ENCODE measurements at places on chromosomes 16 and 17.

- DNase-seq: no peak
Measured at GRCh38 chr17:58617563-58617962, 74.3 kb downstream of the TEX14 start.

GRCh38 chr16:55154956-55155355 is 169.0 kb upstream of the IRX6 start:
- DNase-seq: no peak

DNA sequence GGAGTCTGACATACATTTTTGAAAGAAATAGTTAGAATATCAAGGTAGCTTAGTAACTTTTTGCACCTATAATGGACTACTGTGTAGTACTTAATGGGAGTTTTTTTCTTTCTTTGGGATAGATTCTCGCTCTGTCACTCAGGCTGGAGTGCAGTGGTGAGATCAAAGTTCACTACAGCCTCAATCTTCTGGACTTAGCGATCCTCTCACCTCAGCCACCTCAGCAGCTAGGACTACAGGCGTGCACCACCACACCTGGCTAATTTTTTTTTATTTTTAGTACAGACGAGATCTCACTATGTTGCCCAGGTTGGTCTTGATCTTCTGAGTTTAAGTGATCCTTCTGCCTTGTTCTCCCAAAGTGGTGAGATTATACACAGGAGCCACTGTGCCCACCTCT is 9.5 kb downstream of the TAOK1 start:
- DNase-seq: no peak

DNA sequence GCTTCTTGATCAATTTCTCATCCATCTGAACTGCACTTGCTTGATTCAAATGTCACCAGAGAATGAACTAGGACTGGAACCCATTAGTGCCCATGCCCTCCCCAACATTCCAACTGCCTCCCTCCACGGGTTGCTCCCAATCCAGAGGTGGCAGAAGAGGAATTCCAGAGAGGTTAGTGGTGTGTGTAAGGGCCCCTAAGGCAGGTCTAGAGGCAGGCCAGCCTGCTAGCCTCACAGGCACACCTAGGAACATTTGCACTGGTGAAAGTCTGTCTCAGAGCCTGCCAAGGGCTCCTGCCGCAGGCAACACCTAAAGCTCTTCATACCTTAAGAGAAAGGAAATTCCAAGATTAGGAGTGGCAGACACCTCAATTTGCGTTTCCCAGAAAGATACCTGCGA is 21.2 kb upstream of the CMTM4 start:
- no peak for DNase-seq

- DNase-seq: no peak
Measured at GRCh38 chr17:61468263-61468907, 16.2 kb downstream of the TBX4 start.

DNA sequence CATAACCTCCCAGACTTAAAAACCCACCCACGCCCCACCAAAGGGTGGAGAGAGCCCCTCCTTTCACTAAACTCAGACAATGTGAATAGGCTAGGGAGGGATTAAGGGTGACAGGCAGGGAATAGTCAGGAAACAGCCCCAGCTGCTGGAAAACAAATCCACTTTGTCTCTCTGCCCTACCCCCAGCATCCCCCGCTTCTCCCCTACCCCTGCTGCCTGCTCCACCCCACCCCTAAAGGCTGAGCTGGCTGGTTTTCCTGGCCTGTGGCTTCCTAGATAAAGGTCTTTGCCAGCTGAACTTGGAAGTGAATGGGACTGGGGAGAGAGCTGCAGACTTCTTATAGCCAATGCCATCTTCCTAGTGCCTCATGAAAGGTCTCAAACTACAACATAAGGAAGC is 15.0 kb downstream of the CAVIN1 start:
- DNase-seq: no peak

DNA sequence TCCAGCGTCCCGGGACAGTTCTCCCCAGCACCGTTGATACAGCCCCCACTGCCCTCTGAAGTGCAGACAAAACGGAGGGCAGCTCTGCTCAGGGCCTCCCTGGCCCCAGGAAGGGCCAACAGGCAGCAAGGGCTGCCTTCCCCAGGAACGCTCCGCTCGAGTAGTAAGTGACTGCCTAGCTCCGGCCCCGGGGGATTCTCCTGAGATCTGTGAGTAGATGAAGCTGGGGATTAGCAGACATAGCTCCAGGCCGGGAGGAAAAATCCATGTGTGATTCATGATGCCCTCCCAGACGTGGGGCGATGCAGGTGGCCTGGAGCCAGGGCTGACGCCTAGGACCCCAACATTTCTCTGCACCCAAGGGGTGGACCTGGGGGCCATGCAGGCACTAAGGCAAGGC is 85.3 kb downstream of the ENGASE start:
- no peak for DNase-seq

DNA sequence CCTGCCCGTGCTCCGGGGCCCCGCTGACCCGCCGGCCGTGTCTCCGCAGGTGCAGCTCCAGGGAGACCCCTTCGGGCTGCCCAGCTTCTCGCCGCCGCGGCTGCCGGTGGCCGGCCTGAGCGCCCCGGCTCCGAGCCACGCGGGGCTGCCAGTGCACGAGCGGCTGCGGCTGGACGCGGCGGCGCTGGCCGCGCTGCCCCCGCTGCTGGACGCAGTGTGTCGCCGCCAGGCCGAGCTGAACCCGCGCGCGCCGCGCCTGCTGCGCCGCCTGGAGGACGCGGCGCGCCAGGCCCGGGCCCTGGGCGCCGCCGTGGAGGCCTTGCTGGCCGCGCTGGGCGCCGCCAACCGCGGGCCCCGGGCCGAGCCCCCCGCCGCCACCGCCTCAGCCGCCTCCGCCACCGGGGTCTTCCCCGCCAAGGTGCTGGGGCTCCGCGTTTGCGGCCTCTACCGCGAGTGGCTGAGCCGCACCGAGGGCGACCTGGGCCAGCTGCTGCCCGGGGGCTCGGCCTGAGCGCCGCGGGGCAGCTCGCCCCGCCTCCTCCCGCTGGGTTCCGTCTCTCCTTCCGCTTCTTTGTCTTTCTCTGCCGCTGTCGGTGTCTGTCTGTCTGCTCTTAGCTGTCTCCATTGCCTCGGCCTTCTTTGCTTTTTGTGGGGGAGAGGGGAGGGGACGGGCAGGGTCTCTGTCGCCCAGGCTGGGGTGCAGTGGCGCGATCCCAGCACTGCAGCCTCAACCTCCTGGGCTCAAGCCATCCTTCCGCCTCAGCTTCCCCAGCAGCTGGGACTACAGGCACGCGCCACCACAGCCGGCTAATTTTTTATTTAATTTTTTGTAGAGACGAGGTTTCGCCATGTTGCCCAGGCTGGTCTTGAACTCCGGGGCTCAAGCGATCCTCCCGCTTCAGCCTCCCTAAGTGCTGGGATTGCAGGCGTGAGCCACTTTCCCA is 5.9 kb downstream of the CTF1 start:
- DNase-seq: peak; percentile 60

DNA sequence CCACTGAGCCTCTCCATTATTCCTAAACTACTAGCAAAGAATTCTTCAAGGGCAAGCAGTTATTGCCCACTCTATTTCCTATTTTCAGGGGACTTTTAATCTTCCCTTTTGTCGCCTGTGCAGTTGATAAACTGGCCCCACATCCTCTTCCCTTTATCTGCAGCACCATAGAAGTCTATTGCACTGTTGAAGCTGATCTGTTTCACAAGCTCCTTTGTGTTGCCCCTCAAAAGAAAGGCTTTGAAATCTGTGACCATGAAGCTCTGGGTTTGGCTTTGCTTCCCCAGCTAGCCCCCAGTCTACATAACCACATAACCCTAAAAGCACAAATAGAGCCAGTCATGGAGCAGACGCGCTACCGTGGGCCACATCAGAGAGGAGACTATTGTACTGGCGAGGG is 37.1 kb downstream of the CDRT15 start:
- DNase-seq: no peak

DNA sequence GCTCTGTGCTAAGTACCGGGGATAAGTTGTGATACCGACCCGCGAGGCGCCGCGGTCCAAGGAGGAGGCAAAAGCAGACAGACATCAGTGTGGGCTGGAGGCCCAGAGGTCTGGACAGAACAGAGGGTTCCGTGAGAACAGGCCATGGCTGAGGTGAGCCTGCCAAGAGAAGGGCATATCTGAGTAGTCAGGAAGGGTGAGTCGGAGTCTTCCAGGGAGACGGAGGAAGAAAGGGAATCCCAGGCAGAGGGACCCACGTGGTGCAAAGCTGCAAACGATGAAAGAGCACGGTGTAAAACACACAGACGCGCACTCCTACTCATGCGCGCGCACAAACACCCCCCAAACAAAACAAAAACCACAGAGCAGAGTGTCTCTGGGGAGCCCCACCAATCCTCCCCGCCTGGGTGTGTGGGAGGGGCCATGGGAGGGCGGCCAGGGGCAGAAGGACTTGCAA is 18.1 kb downstream of the RHBDL3 start:
- DNase-seq: peak; percentile 38

GRCh38 chr16:82031116-82032084 is 3.7 kb upstream of the HSD17B2 start:
- peak; percentile 83 for DNase-seq

- DNase-seq: no peak
Measured at GRCh38 chr16:52629296-52629695, 82.4 kb upstream of the TOX3 start.

- DNase-seq: no peak
Measured at GRCh38 chr16:11605891-11606290, 19.2 kb upstream of the LITAF start.

GRCh38 chr17:21252289-21252795 is 868 bp downstream of the NATD1 start:
- no peak for DNase-seq

DNA sequence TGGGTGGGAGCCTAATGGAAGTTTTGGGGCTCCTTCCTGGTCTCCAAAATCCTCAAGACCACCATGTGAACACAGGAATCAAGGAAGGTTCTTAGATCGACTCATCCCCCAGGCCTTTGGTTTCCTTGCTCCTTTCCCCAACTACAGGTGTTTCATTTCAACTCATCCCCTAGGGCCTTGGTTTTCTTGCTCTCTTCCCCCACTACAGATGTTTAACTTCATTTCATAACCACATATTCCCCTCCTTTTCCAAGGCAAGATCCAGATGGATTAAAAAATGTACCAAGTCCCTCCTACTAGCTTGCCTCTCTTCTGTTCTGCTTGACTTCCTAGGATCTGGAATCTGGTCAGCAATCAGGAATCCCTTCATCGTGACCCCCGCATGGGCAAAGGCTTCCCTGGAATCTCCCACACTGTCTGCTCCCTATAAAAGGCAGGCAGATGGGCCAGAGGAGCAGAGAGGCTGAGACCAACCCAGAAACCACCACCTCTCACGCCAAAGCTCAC is at the start of gene CCL11:
Gene CCL11, plus strand, starts transcription at position 457 of the 507 bp plus-strand sequence. CDS start 67 bp downstream, outside the sequence.
- peak; percentile 12 for DNase-seq

GRCh38 chr17:56149266-56150036 is 3.8 kb upstream of the ANKFN1 start:
- no peak for DNase-seq

GRCh38 chr16:86044241-86044671 is 145.3 kb downstream of the IRF8 start:
- DNase-seq: peak; percentile 18

GRCh38 chr17:34357398-34357797 is 1.1 kb downstream of the CCL13 start:
- DNase-seq: no peak

DNA sequence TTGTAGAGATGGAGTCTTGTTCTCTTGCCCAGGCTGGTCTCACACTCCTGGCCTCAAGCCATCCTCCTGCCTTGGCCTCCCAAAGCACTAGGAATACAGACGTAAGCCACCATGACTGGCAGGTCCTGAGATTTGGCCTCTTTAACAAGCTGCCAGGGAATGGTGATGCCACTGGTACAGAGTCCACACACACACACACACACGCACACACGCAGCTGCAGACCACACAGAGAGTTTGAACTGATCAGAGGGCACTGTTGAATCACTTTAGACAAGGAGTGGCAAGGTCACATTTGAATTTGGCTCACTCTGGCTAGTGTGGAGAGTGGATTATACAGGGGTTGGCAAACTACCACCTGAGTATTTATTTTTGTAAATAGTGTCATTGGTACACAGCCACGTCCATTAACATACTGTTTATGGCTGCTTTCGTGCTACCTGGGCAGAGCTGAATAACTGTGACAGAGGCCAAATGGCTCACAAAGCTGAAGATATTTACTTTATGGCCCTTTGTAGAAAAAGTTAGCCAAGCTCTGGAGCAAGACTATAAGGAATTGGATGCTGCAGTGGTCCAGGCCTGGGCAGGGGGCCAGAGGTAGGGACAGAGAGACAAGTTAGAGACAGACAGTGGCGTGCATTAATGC is 9.9 kb downstream of the ITPRIPL2 start:
- DNase-seq: no peak

- DNase-seq: no peak
Measured at GRCh38 chr17:68853036-68853435, 102.2 kb downstream of the ABCA8 start.

DNA sequence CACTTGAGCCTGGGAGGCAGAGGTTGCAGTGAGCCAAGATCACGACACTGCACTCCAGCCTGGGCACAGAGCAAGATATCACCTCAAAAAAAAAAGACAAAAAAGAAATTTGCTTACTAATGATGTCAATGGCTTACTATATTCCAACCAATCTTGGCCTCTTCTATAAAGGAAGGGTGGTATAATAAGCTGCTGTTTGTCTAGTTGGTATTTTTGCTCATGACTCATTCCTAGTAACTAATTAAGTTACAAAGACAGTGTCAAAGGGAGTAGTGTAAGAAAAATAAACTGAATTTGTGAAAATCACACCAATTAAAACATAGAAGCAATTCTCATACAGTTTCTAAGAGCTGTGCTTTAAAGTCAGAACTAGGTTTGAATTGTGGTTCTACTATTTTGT is 82.5 kb downstream of the NLK start:
- DNase-seq: no peak

- peak; percentile 34 for DNase-seq
Measured at GRCh38 chr17:80513892-80514291, 30.7 kb upstream of the RPTOR start.

DNA sequence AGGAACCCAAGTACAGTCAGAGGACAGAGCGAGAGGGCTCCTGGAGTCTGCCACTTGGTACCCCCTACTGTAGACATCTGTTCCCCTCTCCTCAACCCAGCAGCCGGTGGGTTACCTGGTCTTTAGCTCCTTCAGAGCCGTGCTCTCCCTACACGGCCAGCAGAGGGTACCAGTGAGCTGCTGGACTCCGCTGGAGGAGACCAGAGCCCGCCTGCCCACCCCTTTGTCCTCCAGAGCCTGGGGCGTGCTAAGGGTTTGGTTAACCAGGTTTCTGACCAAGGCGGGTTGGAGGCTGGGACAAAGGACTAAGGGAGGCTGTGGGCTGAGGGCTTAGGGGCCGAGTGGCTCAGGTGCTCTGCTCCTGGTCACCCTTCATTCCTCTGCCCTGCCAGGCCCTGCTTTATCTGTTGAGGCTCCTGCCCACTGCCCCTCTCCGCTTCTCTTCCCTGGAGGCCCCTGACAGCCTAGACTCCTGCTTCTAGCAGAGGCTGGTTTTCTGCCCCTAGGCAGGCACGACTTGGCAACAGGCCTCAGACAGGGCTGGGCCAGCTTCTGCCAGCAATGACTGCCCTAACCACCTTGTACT is 2.7 kb upstream of the HSD11B2 start:
- peak; percentile 48 for DNase-seq

DNA sequence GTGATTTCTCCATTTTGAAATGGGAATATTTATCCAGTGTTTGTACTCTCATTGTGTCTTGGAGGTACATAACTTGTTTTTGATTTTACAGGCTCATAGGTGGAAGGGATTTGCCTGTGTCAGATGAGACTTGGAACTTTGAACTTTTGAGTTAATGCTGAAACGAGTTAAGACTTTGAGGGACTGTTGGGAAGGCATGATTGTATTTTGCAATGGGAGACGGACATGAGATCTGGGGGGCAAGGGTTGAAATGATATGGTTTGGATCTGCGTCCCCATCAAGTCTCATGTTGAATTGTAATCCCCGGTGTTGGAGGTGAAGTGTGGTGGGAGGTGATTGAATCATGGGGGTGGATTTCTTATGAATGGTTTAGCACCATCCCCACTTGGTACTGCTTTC is 21.8 kb downstream of the PRDM7 start:
- no peak for DNase-seq

Measured in AG10803 (cell line).